ENCODE measurements at places on chromosomes 4 and X.

- no peak for DNase-seq
Observed at GRCh38 chr4:87097075-87097474, 123.3 kb downstream of the KLHL8 start.

DNA sequence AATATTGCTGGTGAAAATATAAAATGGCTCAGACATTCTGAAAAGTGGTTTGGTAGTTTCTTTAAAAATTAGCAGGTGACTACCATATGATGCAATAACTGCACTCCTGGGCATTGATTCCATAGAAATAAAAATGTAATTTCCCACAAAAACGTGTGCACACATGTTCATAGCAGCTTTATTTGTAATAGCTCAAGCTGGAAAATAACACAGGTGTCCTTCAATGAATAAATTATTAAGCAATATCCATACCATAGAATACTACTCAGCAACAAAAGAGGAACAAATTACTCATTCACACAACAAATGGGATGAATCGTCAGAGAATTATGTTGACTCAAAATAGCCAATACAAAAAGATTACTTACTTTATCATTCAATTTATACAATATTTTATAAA lies 893.7 kb upstream of the SLIT2 start:
- no peak for DNase-seq

DNA sequence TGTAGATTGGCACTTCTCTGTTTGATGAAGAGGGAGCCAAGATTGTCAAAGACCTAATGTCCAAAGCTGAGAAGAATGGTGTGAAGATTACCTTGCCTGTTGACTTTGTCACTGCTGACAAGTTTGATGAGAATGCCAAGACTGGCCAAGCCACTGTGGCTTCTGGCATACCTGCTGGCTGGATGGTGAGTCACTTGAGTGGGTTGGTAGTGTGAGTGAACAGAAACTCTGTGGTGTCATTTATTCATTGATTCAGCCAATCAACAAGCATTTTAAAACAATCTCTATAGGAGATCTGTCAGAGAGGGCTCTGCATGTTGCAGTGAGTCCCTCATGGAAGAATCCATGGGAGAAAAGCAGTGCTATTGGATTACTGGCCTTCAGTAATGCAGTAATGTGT lies 16.3 kb downstream of the TAF9B start:
- DNase-seq = no peak

DNA sequence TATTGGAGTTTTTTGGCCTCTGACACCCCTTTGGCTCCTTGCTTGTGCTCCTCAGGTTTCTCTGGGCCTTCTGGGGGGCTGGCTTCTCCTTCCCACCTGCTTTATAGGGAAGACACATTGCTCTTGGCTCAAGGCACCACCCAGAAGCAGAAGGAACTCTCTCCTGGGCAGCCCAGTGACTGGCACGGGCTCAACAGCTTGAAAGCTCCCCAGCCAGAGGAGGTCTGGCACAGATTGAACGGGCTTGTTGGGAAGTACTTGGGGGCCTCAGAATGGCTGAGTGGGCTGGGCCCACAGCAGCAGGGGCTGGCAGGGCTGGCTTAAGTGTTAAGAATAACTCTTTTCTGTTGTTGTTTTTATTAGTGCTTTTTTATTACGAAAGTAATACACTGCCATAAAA lies 11.2 kb upstream of the ZNF185 start:
- no peak for DNase-seq

DNA sequence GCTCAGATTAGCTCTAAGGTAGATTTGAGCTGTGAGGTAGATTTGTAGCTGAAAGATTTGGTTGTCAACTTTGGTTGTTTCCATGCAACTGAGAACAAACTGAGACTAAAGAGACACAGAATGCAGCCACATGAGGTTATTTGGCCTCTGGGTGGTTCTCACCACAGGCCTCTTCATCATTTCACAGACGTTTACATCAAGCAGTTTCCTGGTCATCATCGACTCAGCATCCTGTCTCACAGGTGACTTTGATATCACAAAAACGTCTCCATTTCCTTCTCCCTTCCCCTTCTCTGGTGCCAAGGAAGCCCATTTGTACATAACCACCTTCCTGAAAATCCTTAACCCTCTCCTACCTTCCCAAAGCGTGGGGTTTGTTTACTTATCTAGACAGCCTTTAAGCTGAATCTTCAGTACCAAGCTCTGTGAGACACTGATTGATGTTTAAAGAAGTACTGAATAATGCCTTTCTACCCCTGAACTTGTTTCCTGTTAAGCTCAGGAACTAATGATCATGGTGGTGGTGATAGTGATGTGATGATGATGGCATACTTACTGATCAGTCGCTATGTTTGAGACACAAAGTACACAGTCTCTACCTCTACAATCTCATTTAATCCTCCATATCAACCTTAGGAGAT lies 81.9 kb downstream of the FAM114A1 start:
- DNase-seq = no peak

Measured in muscle of leg (tissue), 16 donors.